Activated CD8-positive, alpha-beta T cell treated with anti-CD3 and anti-CD28 coated beads for 36 hours (primary cell): ENCODE measurements at places on chromosomes 3 and 15. TPM values are rescaled to one million over a fixed set of nuclear protein-coding genes. Genes with fewer than 3 reads are reported as not detected.
A peak's percentile ranks its signal among the peaks of the same experiment; 100 is the strongest.

SLC28A1 gene
- not detected for total RNA-seq

GRCh38 chr3:13642597-13642996 is 93.7 kb downstream of the FBLN2 start:
- H3K36me3 ChIP-seq, result no peaks in the 10 kb centered on the region
- no peak overlapping the region for H3K27ac ChIP-seq
- DNase-seq, result no peak
- peaks cover 11% of the 10 kb centered on the region for H3K27me3 ChIP-seq

- H3K27me3 ChIP-seq, result peaks cover 3% of the 10 kb centered on the region
- H3K36me3 ChIP-seq, result no peaks in the 10 kb centered on the region
- no peak overlapping the region for H3K27ac ChIP-seq
- no peak overlapping the region for H3K4me3 ChIP-seq
- peak; percentile 45 for DNase-seq
Measured at GRCh38 chr15:39874890-39875549, 45.0 kb downstream of the GPR176 start.

C15orf40 gene
- 25.6 TPM for total RNA-seq

DNA sequence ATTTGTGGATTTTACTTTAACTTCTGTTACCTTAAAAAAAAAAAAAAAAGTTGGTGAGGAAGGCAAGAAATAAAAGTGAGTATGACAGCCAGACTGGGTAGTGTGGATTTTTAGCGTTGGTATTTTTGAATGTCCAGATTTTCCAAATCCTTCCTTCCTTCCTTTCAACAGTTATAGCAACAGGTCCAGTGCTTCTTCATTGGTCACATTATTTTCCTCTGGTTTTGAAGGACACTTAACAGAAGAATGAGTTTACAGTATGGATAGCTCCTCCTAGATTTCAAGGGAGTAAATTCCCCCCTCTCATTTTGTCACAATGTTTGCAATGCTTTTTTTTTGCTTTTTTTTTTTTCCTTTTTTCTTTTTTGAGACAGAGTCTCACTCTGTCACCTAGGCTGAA is 6.4 kb downstream of the MAPKBP1 start:
- H3K36me3 ChIP-seq, result peaks cover 6% of the 10 kb centered on the region
- H3K4me3 ChIP-seq, result no peak overlapping the region
- H3K4me1 ChIP-seq, result peaks cover 55% of the 10 kb centered on the region
- no peak for DNase-seq
- H3K27ac ChIP-seq, result no peak overlapping the region
- no peaks in the 10 kb centered on the region for H3K27me3 ChIP-seq

- H3K27ac ChIP-seq, result no peak overlapping the region
- H3K27me3 ChIP-seq, result peaks cover 3% of the 10 kb centered on the region
- no peaks in the 10 kb centered on the region for H3K36me3 ChIP-seq
- no peaks in the 10 kb centered on the region for H3K4me1 ChIP-seq
Measured at GRCh38 chr3:104755791-104756190, 610.9 kb upstream of the ALCAM start.

GRCh38 chr15:39198044-39199000 is 382.6 kb upstream of the THBS1 start:
- H3K27me3 ChIP-seq, result peaks cover 9% of the 10 kb centered on the region
- no peak for DNase-seq
- H3K4me1 ChIP-seq, result no peaks in the 10 kb centered on the region
- H3K36me3 ChIP-seq, result no peaks in the 10 kb centered on the region
- H3K4me3 ChIP-seq, result no peak overlapping the region
- no peak overlapping the region for H3K27ac ChIP-seq

DNA sequence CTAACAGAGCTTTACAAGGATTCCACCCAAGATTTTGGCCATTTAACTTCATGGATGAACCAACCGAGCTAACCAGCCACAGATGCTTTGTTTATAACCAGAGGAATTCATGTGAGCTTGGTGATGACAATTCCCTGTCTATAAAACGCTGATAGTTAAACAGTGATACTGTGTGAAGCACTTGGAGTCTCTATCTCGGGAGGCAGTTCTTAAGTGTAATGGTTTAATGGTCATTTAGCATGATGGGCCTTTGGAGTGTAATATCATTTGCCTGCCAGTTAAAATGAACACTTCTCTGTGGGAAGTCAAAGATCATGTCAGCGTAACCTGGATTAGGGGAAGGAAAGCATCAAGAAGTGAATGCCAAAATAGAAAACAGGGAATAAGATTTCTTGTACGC is 368.6 kb upstream of the THRB start:
- no peak overlapping the region for H3K4me3 ChIP-seq
- no peak for DNase-seq
- no peaks in the 10 kb centered on the region for H3K4me1 ChIP-seq
- no peaks in the 10 kb centered on the region for H3K27me3 ChIP-seq
- H3K27ac ChIP-seq, result no peak overlapping the region
- no peaks in the 10 kb centered on the region for H3K36me3 ChIP-seq

DNA sequence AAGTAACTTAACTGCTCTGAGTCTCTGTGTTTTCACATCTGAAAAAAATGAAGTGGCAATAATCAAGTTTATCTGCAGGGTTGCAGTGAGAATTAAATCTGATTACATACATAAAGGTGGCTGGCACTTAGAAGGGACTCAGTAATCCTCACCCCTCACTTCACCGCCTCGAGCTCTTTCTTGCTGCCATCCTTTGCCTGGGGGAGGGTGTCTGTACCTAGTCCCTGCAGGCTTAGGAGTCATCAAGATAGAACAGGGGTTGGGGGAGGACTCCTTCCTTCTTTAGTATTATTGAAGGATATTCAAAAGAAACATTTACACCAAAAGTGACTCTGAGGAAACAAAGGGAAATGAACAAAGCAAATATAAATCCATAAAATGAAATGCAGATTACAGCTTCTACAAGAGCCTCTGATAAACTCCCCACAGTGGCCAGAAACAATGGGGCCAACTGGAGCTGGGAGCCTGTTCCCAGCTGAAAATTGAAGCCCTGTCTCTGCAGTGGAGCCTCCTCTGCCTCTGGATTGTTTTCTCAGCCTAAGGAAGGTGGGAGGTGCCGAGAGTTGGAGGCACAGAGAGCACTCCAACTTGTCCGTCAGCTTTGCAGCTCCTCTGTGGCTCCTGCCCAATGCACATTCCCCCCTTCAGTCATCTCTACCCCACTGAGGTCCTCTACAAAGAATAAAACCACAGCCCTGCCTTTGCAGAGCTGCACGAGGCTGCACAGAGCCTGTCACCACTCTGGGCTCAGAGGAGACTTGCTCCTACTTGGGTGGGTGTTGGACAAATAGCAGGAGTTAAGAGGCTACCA is 41.8 kb downstream of the CRYGS start:
- H3K4me3 ChIP-seq, result no peak overlapping the region
- peak; percentile 23 for DNase-seq
- no peak overlapping the region for H3K27ac ChIP-seq
- peaks cover 15% of the 10 kb centered on the region for H3K4me1 ChIP-seq

- DNase-seq, result peak; percentile 6
- H3K4me3 ChIP-seq, result no peak overlapping the region
- H3K36me3 ChIP-seq, result no peaks in the 10 kb centered on the region
- H3K27me3 ChIP-seq, result peaks cover 8% of the 10 kb centered on the region
Measured at GRCh38 chr3:70358978-70359580, 46.6 kb upstream of the MDFIC2 start.

C3orf85 gene
- total RNA-seq, result not detected

- peaks cover 1% of the 10 kb centered on the region for H3K27me3 ChIP-seq
- H3K27ac ChIP-seq, result no peak overlapping the region
- DNase-seq, result no peak
- H3K4me1 ChIP-seq, result no peaks in the 10 kb centered on the region
- H3K36me3 ChIP-seq, result no peaks in the 10 kb centered on the region
Measured at GRCh38 chr3:146275476-146275875, 24.6 kb upstream of the PLSCR4 start.

GRCh38 chr3:126612479-126613205 is 42.3 kb downstream of the TXNRD3 start:
- H3K4me1 ChIP-seq, result peaks cover 19% of the 10 kb centered on the region
- H3K4me3 ChIP-seq, result no peak overlapping the region
- no peaks in the 10 kb centered on the region for H3K27me3 ChIP-seq
- DNase-seq, result no peak

TTC14 gene
- 40.5 TPM for total RNA-seq

DNA sequence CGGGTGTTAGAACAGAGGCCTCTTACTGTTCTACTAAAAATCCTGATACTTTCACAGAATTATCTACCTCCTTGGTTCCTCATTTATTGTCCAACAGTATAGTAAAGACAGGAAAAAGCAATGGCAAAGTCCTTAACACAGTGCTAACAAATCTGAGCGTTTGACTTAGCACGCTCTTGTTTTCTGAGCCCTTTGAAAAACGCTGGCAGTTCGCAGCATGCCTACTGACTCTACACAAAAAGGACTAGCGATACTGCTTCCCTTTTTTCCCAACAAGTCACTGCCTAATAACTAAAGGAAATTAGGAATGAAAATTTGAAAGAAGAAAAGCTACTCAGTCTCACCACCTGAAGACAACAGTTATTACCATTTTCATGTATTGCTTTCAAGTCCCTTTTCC is 34.8 kb upstream of the CEMIP start:
- H3K4me1 ChIP-seq, result no peaks in the 10 kb centered on the region
- H3K27me3 ChIP-seq, result no peaks in the 10 kb centered on the region
- peaks cover 2% of the 10 kb centered on the region for H3K36me3 ChIP-seq

- H3K27ac ChIP-seq, result no peak overlapping the region
- peaks cover 6% of the 10 kb centered on the region for H3K36me3 ChIP-seq
- no peak for DNase-seq
- peaks cover 19% of the 10 kb centered on the region for H3K4me1 ChIP-seq
- H3K4me3 ChIP-seq, result no peak overlapping the region
- no peaks in the 10 kb centered on the region for H3K27me3 ChIP-seq
Measured at GRCh38 chr3:99896482-99896881, 78.8 kb downstream of the CMSS1 start.

DNA sequence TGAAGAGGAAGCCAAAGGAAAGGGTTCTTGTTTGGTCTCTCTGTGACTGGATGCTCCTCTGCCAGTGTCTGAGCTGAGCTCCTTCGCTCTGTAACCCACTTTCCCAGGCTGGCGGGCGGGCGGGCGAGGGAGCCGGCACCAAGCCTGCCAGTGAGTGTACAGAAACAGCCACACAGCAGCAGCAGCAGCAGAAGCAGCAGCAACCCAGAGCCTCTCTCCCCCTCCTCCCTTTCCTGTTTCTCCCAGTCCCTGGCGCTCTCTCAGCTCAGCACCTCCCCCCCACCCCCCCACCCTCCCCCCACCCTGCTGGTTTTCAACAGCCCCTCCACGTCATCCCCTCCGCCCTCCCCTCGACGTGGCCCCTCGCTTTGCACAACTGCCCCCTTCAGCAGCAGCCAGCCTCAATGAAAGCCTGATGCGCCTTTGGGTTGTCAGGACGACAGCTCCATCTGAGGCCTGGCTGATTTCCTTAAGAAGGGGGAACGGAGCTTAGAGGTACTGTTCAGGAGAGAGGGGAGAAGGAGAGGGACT is at the start of gene LSAMP:
TSS of gene LSAMP (minus strand) at position 177 of the 531 bp plus-strand sequence.
- peaks cover 12% of the 10 kb centered on the region for H3K27me3 ChIP-seq
- no peak within 1 kb of the TSS for H3K4me3 ChIP-seq
- no peak for DNase-seq

DNA sequence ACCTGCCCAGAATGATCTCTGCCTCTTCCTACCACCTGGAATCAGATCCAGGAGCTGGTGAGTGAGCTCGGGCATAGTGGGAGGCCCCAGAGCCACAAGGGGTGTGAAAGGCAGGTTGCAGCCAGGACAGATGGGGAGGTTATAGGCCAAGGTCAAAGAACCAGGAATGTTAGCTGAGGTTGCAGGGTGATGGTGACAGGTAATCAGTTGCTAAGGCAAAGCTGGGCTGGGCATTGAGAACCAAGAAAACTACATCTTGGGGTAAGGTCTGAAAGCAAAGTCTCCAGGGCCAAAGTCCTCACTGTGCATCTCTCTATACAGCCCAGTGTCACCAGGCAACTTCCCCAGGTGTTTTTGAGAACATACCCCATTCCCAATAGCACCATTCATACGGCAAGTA is 38.4 kb upstream of the SLC6A11 start:
- no peaks in the 10 kb centered on the region for H3K4me1 ChIP-seq
- DNase-seq, result no peak
- peaks cover 11% of the 10 kb centered on the region for H3K27me3 ChIP-seq
- no peak overlapping the region for H3K4me3 ChIP-seq
- H3K27ac ChIP-seq, result no peak overlapping the region

DNA sequence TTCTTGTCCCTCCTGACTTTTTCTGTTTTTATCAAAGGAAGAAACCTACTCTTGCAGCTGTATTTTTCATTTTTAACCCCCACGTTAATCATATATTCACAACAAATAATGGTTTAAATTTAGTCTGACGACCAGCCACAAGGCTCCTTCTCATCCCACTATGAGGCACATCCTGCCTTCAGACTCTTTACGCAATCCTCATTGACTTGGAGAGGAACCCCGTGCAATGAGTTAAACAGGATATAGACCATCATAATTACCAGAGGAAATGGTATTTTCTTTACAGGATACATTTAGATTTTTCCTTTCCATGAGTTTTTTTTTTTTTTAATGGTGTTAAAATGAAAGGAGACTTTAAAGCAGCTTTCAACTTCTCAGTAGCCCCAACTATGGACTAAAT is 68.5 kb downstream of the WWTR1 start:
- H3K36me3 ChIP-seq, result no peaks in the 10 kb centered on the region
- H3K4me1 ChIP-seq, result peaks cover 2% of the 10 kb centered on the region
- no peak for DNase-seq
- H3K4me3 ChIP-seq, result no peak overlapping the region
- H3K27me3 ChIP-seq, result peaks cover 3% of the 10 kb centered on the region

- no peak overlapping the region for H3K4me3 ChIP-seq
- H3K4me1 ChIP-seq, result no peaks in the 10 kb centered on the region
- no peaks in the 10 kb centered on the region for H3K27me3 ChIP-seq
- H3K36me3 ChIP-seq, result no peaks in the 10 kb centered on the region
- no peak overlapping the region for H3K27ac ChIP-seq
- no peak for DNase-seq
Measured at GRCh38 chr3:99317201-99317600, 321.2 kb upstream of the COL8A1 start.

GRCh38 chr3:107065094-107065861 is 312.0 kb upstream of the CCDC54 start:
- no peaks in the 10 kb centered on the region for H3K36me3 ChIP-seq
- H3K27ac ChIP-seq, result no peak overlapping the region

DNA sequence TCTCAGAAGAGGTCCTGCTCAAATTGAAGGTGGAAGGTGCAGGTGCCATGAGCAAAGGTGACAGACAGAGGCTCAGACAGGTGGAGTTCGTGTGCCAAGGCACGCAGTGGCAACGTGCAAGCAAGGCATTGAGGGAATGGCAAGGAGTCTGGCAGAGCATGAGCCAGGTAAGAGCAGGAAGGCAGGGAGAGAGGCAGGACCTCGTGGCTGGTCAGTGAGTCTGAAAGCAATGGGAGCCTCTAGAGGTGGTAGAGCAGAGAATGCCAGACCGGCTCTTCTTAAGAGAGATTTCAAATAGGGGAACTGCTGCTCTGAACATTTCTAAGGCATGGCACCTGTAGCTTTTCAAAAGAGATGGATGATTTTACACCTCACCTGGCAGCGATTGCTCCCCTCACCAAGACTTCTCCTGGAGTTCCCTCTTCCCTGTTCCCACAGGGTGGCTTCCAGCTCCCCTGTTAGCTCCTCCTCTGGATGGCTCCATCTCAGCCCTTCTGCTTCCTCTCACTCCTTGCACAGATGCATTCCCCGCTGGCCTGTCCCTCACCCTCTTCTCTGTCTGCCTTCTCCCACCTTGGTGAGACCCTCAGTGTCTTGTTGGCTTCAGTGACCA is 2.7 kb downstream of the MYO5C start:
- DNase-seq, result no peak
- peaks cover 3% of the 10 kb centered on the region for H3K4me1 ChIP-seq
- no peak overlapping the region for H3K4me3 ChIP-seq
- peaks cover 23% of the 10 kb centered on the region for H3K27me3 ChIP-seq
